ENCODE measurements at places on chromosomes 3 and 15.

- DNase-seq: no peak
These were observed 23.0 kb downstream of the NR2F2 start for GRCh38 chr15:96353416-96353929.

- DNase-seq: no peak
These were observed 256.8 kb downstream of the RORA start for GRCh38 chr15:60972301-60972700.

DNA sequence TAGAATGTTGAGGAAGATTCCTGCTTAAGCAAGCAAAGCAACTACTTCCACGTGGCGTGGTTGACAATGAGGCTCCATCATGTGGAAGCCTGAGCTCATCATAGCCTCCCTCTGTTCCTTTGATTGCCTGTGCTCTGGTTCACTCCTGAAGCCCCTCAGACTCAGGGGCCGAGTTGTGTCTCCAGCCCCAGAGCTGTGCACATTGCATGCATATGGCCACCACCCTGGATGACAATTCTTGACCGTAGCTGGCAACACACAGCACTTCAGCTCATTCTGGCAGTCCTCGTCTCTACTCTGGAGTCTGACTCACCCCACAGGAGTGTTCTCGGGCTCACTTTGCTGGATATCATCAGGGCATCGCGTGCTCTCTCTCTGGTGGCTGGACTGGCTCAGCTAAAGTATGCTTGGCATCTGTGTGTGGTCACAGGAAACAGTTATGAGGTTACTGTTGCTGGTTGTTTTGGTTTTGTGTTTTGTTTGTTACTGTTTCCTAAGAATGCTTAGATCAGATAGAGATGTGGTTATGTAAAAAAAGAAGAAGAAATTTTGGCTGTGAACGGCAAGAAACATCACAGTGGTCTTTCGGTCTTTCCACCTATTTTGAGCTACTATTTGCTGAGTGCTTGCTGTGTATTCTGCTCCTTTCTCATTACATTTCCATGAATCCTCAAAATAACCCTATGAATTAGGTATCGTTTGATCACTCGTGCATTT is 41.6 kb upstream of the MRPS22 start:
- DNase-seq: peak; percentile 100

- DNase-seq: no peak
These were observed 71.0 kb downstream of the ZMAT3 start for GRCh38 chr3:179000659-179001058.

- no peak for DNase-seq
These were observed 333.2 kb upstream of the UMPS start for GRCh38 chr3:124397088-124397487.

DNA sequence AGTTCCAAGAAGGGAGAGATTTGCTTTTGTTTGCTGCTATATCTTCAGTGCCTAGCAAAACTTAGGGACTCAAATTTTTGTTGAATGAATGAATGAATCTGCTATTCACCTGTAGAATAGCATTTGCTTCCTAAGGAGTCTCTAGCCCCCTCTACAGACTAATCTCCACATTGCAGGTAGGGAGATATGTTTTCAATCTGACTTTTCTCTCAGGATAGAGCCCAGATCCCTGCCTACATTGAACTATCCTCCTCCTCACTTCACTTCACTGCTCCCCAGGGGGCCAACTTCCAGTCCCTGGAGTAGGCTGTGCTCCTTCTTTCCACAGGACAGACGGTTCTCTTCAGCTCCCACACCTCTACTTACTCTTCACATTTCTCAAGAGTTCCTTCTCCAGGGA is 81.9 kb upstream of the PTX3 start:
- no peak for DNase-seq

DNA sequence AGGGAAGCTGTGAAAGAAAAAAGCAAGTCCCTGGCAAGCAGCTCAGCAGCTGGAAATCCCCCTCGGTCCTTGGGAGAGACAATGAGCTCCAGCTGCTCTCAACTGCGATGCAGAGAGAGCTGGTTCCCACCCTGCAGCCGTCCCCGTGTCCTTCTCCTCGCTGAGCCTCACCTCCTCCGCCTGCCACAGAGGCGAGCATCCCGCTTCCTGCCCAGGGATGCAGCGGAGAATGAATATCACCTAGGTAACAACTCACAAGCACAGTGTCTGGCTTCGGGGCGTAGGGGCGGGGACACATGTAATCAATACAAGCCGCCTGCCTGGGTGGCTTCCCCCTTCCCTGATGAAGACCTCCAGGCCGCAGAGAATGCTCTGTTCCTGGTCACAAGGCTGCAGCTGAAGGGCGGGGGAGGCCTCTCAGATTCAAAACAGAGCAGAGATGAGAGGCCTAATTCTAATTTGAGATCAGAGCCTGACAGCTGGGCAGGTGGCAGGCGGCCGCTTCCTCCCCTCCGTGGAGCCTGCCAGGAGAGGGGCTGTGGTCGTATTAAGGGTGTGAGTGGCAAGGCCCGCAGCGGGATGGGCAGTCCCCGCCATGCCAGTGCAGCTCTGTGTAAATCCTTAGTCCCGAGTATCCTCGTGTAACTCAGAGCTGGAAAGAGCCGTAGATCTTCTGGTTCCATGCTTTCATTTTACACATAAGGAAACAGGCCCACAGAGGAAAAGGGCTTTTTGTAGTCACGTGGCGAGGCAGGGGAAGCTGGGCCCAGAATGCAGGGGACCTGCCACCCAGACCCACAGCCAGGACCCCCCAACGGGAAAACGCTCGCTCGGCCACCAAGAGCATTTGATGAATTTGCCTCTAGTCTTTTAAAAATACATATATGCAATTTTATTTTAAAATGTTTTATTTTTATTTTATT is 24.3 kb downstream of the ZDHHC19 start:
- no peak for DNase-seq

- no peak for DNase-seq
These were observed 727.8 kb downstream of the NLGN1 start for GRCh38 chr3:174125267-174125824.

GRCh38 chr15:62672268-62672667 is 370.3 kb upstream of the TPM1 start:
- DNase-seq: no peak

DNA sequence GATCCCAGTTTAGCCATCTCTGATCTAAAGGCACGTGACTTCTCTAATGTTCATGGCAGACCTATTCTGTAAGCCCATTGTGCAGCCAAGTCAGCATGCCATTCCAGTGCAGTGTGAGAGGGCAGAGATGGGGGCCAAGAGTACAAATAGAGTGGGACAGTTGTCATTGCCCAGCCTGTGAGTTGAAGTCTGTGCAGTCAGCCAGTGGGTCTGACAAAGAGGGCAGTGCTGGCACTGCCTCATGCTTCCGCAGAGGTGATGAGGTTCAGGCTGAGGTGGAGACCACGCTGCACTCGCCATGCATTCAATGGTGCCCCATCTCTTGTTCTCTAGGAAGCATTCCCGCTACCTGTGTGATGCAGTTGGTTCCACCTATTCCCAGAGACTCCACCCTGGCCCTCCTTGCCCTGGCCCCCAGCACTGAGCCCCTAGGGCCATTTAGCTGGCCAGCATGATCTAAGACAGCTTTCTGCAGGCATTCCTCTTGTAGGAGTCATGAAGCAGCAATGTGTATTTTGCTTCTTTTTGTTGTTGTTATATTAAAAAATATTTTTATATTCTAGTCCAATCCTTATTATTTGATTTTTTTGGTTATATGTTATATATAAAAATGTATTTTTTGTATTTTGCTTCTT is 3.7 kb downstream of the MRAS start:
- no peak for DNase-seq

DNA sequence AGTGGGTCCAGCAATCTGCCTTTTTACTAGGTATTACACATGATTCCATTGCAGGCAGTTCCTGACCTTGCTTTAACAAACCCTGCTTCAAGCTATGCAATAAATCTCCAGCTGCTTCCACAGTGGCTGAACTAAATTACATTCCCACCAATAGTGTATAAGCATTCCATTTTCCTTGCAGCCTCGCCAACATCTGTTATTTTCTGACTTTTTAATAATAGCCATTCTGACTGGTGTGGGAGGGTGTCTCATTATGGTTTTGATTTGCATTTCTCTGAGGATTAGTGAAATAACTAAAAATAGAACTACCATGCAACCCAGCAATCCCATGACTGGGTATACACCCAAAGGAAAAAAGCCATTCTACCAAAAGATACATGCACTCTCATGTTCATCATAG is 36.4 kb upstream of the DNAJC13 start:
- DNase-seq: no peak

GRCh38 chr3:128254066-128254590 is 100.8 kb downstream of the EEFSEC start:
- DNase-seq: no peak

DNA sequence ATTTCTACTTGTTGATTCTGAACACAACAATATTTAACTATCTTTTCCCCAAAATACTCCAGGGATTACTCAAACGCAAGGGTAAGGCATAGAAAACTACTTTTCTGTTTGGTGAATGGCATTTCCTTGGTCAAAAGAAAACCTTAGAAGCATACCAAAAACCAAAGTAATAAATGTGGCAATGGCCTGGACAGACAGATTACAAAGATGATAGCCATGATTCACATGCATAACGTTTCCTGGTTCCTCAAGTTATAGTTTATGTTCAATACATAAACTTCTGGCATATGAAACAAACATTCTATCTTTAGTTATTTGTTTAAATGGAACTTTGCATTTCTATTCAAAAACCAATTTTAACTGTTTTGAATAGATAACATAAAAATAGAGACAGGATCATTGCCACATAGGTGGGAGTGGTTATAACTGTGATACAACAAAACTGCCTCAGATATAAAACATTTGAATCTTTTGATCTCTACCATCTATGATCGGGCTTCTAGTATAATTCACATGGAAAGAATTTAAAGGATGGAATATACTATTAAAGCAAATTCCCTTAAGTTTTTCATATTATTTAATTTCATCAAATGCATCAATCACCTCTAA is 32.1 kb downstream of the FOXP1 start:
- DNase-seq: peak; percentile 49

- DNase-seq: no peak
These were observed 125.9 kb downstream of the ADAMTS9 start for GRCh38 chr3:64561868-64562267.

DNA sequence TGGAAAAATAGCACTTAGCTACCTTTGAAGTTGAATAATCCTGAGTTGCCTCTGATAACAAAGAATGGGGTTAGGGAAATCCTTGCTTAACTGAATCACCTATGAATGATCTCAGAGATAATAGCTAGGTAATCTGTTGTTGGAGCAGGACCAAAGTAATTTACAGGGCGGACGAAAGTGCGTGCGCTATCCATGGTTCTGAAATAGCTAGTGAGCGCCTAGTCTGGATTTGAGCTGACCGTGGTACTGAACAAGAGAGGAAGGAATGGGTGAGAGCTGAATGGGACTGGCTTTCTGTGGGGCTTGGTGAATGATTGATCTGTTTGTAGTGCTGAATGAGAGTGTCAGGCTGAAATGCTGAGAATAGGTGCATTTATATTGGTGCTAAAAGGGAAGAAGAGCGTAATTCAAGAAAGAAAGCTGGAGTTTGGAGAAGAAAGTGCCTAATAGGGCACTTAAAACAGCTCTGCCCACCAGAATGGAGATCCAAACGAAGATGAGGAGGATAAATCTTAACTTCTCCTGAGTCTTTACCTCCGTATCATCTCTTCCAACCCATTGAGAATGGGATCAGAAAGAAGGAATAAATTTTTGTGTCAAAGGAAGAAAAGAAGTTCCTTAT is 10.1 kb downstream of the SCN10A start:
- DNase-seq: peak; percentile 34

- peak; percentile 54 for DNase-seq
These were observed 46.9 kb upstream of the PPP2R3A start for GRCh38 chr3:135918600-135918999.

GRCh38 chr15:25066708-25067107 is 111.9 kb downstream of the SNRPN start:
- no peak for DNase-seq

GRCh38 chr15:25664761-25665160 is 198.4 kb downstream of the ATP10A start:
- DNase-seq: no peak

DNA sequence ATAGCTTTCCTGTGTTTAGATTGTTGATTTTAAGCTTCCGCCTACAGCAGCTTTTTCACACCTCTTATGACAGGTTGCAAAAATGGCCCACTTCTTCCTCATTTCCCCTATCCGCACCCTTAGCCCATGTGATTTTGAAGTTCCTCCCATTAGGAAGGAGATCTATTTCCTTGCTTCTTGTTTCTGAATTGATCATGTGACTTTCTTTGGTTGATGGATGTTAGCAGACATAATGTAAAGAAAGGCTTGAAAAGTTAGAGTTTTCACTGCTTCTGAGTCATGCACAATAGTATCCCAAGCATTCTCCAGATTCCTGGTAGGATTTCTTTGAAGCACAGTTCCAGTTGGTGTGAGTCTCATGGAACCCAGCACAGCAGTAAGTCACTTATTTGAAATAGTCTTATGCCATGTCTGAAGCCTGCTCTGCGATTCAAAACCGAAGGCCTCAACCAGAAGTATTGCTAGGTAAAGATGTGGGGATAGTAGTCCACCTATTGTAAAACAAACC is 76.6 kb downstream of the EDEM1 start:
- no peak for DNase-seq

GRCh38 chr3:50817756-50818529 is 143.2 kb downstream of the DOCK3 start:
- no peak for DNase-seq

GRCh38 chr15:36415643-36416042 is 163.8 kb upstream of the CDIN1 start:
- DNase-seq: peak; percentile 72

DNA sequence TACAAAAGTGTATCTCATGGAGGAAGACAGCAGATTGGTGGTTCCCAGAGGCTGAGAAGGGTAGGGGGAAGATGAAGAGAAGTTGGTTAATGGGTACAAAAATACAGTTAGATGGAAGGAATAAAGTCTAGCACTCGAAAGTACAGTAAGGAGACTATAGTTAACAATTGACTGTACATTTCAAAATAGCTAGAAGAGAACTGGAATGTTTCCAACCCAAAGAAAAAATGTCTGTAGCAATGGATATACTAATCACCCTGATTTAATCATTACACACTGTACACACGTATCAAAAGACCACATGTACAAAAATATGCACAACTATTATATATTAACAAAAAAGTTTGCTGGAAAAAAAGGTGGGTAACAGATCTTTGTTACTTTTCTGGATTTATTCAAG is 57.3 kb downstream of the THRB start:
- DNase-seq: peak; percentile 60

DNA sequence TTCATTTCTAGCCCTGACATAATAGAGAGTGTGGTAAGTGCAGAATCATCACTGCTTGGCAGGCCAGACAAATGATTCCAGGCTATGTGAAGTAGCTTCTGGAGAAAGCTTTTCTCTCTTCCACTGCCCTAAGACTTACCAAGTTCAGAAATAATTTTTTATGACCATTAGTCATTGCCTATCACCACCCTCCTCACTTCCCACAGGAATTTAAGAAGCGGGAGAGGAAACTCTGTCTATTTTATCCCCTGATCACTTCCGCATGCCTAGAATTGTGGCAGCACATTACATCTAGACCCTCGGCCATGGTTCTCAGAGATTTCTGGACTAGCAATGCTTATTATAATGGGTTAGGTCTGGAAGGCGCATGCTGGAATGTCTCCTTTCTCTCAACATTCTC is 397.8 kb upstream of the NR2F2 start:
- no peak for DNase-seq

Measured in RCC 7860 (cell line).